ENCODE measurements at places on chromosomes 7 and 10.

GRCh38 chr7:105934572-105935185 lies 28.4 kb upstream of the CDHR3 start:
- DNase-seq = no peak

- no peak for DNase-seq
Measured at GRCh38 chr10:104025524-104025923, 58.6 kb downstream of the SLK start.

- DNase-seq = no peak
Measured at GRCh38 chr10:5940807-5941218, 36.5 kb downstream of the IL15RA start.

GRCh38 chr10:116096526-116096925 lies 176.5 kb downstream of the GFRA1 start:
- no peak for DNase-seq

DNA sequence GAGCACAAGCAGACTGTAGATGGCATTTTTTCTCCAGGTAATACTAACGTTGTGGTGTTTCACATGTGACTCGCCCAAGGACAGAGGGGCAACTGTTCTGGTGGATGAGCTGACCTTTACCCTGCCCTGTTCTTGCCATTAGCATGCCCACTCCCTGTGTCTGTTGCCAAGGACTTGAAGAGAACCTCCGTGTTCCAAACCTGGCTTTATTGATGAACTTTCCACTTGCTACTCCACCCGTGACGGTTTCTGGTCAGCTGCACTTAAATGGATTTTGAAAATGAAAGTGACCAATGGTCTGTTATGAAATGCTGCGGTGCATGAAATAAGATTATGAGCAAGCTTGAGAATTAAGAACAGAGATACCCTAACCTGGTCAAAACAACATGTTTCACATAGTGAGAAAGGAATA lies 30.4 kb downstream of the LRRC4 start:
- DNase-seq = no peak

Data from PC-9 (cell line).